Mucosa of gallbladder (tissue), 1 donor: ENCODE measurements at places on chromosomes 12 and 14. TPM values are rescaled to one million over a fixed set of nuclear protein-coding genes. Genes with fewer than 3 reads are reported as not detected.

The ENDOU gene
- total RNA-seq, result not detected

The WSCD2 gene
- total RNA-seq, result 0.26 TPM

The KCNC2 gene
- total RNA-seq, result not detected

The CEP290 gene
- total RNA-seq, result 11.5 TPM

The GSC gene
- total RNA-seq, result not detected

The BEGAIN gene
- 4.5 TPM for total RNA-seq

The EMP1 gene
- total RNA-seq, result 66.0 TPM

The AVPR1A gene
- 0.98 TPM for total RNA-seq

The FLRT2 gene
- total RNA-seq, result 20.5 TPM

The RNF212B gene
- 0.20 TPM for total RNA-seq

The PXN gene
- total RNA-seq, result 119 TPM

The ACRBP gene
- total RNA-seq, result 9.8 TPM

The KLHDC1 gene
- 5.2 TPM for total RNA-seq

The TGM1 gene
- 3.0 TPM for total RNA-seq

The TMEM229B gene
- 33.2 TPM for total RNA-seq

The IL26 gene
- total RNA-seq, result not detected

The RNASE3 gene
- total RNA-seq, result 0.52 TPM

The ANKS1B gene
- total RNA-seq, result 10.6 TPM

The RASAL1 gene
- total RNA-seq, result 0.92 TPM

The GZMH gene
- total RNA-seq, result 2.0 TPM
